Activated CD4-positive, CD25-positive, alpha-beta regulatory T cell treated with anti-CD3 and anti-CD28 coated beads, Interleukin-2, amount 50 U/mL, for 24 hours (primary cell): ENCODE measurements at places on chromosomes 3 and 15.

GRCh38 chr3:66165660-66166059 is 55.1 kb upstream of the SLC25A26 start:
- ATAC-seq: no peak

DNA sequence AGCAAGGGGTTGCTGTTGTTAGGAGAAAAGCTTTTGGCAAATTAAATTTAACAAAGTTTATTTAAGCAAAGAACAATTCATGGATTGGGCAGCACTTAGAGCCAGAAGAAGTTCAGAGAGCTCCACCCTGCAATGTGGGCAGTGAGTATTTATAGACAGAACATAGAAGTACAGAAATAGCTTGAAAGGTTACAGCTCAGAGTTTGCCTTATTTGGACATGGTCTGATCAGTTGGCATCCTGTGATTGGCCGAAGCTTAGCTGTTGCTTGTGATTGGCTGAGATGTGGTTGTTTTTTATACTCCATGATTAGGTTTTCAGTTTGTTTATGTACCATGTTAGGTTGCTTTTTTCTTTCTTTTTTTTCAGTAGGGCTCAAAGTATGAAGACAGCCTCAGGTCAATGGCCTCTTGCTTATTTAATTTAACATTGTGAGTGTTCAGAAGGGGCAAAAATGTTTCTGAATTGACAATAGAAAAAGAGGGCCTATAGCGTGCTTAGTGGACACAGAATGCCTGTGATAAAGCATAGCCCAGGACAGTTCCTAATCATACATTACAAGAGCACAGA is 293.8 kb downstream of the IGSF11 start:
- no peak for ATAC-seq

DNA sequence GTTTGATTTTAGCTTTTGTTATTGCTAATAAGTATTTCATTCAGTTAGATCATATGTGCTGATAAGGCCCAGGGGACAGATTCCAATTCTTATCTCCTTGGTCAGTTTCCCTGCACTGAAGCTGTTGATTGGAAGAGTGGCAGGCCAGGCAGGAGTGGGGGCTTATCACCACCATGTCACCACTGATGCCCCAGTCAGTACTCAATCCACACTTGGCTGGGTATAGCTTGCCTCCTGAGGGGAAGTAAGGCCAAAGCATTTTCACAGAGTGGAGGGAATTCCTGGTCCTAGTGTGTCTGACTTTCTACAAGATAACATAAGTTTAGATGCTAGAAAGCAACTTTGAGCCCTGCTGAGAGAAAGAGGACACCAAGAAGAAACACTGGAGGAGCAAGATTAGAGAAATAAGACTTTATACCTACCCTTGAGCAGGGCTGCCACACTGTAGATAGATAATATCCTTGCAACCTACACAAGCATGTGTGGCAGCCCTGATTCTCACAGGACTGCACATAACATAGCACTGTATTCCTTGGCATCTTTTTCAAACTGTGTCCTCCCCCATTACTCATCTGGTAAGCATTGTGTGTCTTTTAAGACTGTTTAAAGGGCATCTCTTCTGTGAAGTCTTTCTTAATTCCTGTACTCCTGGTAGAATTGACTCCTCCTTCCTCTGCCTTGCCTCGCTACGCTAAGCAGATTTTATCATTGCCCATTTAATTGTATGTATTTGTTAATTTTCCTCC is 24.3 kb downstream of the OXNAD1 start:
- ATAC-seq: no peak

GRCh38 chr3:86986671-86987420 is 4.1 kb downstream of the VGLL3 start:
- ATAC-seq: no peak

GRCh38 chr3:36367912-36368573 is 12.3 kb upstream of the STAC start:
- no peak for ATAC-seq

DNA sequence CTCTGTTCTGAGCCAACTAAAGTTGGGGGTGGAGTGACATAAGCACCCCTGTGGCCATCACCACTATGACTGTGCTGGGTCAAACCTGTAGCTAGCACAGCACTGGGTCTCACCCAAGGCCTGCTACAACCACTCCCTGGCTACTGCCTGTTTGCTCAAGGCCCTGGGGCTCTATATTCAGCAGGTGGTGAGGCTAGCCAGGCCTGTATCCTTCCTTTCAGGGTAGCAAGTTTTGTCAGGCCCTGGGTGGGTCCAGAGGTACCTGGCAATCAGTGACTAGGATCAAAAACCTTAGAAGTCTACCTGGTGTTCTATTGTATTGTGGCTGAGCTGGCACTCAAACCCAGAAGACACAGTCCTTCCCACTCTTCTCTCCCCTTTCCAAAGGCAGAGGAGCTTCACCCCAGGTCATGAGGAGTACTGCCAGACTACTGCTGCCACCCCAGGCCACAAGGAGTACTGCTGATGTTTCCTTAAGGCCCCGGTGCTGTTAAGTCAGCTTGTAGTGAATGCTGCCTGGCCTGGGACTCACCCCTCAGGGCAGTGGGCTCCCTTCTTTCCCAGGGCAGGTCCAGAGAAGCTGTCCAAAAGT is 170.8 kb downstream of the IGSF11 start:
- ATAC-seq: no peak

- ATAC-seq: no peak
Observed at GRCh38 chr15:89072277-89072869, 15.9 kb upstream of the ABHD2 start.

DNA sequence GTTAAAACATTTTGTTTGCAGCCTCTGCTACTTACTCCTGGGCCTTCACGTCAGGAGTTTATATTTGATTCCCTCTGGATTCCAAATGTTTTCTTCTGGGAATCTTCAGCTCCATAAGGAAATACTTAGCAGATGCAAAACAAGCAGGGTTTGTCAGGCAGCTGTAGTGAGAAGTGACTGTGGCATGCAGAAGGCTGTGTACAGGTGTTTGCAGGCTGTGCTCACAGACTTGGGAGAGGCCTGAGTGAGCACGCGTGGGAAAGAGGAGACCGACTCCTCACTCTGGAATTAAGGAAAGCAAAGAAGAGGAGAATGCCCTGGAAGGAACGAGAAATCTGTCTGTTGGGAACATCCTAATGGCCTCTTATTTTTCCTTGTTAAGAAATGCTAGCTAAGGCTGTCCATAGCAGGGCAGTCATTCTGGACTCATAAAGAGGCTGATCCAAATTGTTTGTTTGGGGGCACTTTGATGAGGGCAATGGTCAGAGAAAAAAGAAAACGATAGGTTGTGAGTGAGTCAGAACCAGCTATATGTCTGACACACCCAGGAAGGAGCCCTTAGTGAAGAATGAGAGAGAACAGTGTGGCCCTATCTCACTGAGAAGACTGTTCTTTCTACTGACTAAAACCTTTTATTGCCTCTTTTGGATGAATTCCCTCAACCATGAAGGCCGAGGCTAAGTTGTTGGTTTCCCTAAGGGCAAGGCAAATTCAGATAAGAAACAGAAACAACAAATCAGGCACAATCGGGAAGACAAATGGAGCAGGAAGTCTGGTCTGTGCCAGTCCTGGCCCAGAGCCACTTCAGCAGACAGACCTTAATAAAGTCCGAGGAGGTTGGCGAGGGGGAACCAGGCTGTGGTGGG is 82.6 kb downstream of the TGFBR2 start:
- peak; percentile 53 for ATAC-seq

- ATAC-seq: no peak
Observed at GRCh38 chr3:178146406-178146831, 389.8 kb upstream of the KCNMB2 start.

- ATAC-seq: no peak
Observed at GRCh38 chr15:74855857-74856256, 12.9 kb upstream of the ULK3 start.

- no peak for ATAC-seq
Observed at GRCh38 chr15:39435244-39435643, 145.6 kb upstream of the THBS1 start.

DNA sequence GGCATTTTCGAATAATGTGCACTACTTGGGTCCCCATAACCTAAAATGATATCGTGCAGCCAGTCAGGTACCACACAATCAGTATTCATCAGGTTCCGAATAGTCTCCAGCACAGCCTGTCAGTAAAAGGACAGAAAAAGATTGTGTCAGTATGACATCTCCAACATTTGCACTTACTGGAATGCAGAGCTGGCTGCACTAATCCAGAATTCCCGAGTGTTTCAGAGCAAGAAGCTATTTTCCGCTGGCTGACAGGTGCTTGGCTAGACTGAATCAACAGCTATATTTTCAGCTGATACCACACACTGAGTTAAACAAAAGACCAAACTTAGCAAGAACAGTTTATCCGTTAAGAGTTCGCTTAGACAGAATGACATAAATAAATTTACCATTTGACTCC is 68.8 kb downstream of the AQR start:
- no peak for ATAC-seq

GRCh38 chr15:46354443-46354842 is 719.6 kb downstream of the SQOR start:
- no peak for ATAC-seq

DNA sequence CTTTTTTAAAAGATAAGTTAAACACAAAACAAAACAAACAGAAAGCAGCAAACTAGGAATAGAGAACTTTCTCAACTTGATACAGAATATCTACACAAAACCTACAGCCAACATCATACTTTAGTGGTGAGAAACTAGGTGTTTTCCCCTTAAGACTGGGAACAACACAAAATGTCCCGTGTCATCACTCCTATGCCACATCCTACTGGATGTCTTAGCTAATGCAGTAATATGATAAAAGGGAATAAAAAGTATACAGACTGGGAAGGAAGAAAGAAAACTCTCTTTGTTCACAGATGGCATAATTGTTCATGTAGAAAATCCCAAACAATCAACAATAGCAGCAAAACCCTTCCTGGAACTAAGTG is 45.9 kb downstream of the TMEM45A start:
- ATAC-seq: no peak

DNA sequence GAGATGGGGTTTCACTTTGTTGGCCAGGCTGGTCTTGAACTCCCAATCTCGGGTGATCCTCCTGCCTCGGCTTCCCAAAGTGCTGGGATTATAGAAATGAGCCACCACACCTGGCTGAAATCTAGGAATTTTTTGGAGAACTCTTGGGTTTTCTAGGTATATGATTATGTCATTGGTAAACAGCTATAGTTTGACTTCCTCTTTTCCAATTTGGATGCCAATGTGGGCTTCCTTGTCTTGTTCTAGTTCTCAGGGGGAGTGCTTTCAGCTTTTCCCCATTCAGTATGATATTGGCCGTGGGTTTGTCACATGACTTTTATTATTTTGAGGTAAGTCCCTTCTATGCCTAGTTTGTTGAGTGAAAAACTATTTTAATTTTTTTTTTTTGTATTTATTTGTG is 17.9 kb downstream of the KCNMB3 start:
- ATAC-seq: no peak

GRCh38 chr15:67105065-67105951 is 39.9 kb downstream of the SMAD3 start:
- ATAC-seq: no peak

DNA sequence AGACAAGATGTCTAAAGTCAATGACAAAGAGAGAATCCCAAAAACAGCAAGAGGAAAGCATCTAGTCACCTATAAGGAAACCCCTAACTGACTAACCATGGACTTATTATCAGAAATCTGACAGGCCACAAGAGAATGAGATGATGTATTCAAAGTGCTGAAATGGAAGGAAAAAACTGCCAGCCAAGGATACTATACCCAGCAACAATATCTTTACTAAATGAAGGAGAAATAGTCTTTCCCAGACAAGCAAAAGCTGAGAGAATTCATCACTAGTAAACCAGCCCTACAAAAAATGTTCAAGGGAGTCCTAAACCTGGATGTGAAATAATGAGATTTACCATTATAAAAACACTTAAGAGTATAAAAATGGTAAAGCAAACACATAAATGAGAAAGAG is 128.0 kb downstream of the SATB1 start:
- ATAC-seq: no peak

GRCh38 chr15:70491201-70491621 is 272.1 kb downstream of the UACA start:
- no peak for ATAC-seq

DNA sequence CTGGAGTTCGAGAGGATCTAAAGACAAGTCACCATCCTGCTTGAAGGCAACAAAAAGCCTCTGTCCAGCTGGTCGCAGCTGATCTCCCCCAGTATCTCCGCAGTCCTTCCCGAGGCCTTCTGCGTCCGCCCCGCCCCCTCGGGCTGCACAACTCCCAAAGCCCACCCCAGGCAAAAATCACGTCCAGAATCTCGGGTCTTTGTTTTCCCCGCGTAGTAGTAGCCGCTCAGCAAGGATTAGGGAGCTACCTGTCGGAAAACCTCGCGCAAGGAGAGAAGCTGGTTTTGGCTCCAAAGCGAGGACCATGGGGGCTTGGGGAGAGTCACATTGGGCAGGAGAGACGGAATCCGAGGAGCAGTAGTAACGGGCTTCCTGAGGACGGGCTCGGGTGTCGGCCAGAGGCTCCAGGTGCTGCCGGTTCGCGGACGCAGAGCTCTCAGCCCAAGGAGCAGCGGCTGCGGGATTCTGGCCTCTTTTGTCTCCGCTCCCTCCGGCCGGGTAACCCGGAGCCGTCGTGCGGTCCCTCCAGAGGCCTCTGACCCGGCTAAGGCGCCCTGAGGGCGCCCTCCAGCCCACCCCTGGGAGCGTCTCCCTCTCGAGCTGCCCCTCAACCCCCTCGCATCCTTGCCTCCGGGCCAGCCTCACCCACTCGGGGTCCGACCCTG is 401 bp downstream of the ZSCAN29 start:
- peak; percentile 39 for ATAC-seq

DNA sequence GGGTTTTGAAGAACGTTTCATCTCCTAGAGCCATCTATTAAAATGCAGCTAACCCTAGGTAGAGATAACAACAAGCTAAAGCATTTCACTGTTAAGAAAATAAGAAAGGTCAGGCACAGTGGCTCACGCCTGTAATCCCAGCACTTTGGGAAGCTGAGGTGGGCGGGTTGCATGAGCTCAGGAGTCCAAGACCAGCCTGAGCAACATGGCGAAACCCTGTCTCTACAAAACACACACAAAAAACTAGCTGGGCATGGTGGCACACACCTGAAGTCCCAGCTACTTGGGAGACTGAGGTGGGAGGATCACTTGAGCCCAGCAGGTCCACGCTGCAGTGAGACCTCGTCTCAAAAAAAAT is 5.4 kb upstream of the TBC1D5 start:
- no peak for ATAC-seq

- no peak for ATAC-seq
Observed at GRCh38 chr3:62167566-62168262, 205.6 kb downstream of the FEZF2 start.

- ATAC-seq: no peak
Observed at GRCh38 chr3:177464392-177465256, 267.3 kb upstream of the TBL1XR1 start.

GRCh38 chr15:38670128-38671005 is 105.8 kb upstream of the RASGRP1 start:
- ATAC-seq: peak; percentile 43
